T-helper 1 cell (primary cell): ENCODE measurements at places on chromosomes 11 and 22.
A peak's percentile ranks its signal among the peaks of the same experiment; 100 is the strongest.

DNA sequence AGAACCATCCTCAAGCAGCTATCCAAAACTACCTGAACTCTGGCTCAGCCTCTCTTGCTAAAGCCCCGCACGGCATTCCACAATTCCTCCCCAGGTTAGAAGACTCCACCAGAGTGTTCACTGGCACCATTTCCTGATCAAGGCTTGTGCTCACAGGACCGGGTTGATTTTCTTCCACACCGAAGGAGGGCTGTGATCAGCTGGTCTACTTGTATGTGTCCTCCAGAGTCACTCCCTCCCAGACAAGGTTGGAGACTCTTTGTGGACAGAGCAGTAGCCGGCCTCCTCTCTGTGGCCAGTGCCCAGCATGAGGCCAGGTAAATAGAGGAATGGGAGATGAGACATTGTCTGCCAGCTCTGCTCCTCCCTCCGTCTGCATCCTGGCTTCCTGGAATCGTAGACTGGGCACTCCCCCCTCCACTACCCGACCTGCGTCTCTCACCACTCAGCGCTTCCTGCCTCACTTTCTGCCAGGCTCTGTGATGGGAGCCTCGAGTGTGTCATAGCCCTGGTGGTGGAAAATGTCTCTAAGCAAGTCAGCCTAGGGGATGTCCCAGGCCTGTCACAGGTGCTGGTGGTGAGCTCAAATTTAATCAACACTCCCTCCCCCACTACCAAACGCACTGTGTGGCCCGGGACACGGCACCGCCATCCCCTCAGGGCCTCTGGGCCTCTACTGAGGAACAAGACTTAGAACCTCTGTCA is 12.5 kb upstream of the TMPRSS6 start:
- peak; percentile 89 for DNase-seq

GRCh38 chr22:44494497-44494896 is 3.5 kb downstream of the RTL6 start:
- no peak for DNase-seq

- no peak for DNase-seq
Observed at GRCh38 chr22:19917389-19918138, 24.0 kb upstream of the COMT start.

- DNase-seq: no peak
Observed at GRCh38 chr11:126345759-126346585, 9.5 kb upstream of the ST3GAL4 start.

GRCh38 chr11:84819128-84819527 is 808.0 kb downstream of the DLG2 start:
- DNase-seq: no peak

- DNase-seq: no peak
Observed at GRCh38 chr11:35815556-35816315, 128.1 kb upstream of the LDLRAD3 start.

DNA sequence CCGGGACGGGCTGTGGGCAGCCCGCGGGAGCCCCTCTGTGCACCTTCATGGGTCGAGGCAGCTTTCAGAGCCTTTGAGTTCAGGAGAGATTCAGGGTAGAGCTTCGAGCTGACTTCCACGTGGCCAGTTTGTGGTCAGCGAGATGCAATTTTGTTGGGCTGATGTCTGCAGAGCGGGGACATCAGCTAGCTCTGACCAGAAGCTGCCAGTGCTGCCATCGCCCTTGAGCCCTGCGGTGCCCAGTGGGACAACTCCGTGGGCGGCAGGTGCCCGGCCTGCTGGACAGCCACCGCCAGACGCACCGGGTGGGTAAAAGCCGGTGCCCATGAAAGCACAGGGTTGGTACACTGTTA is 719 bp downstream of the TALDO1 start:
- no peak for DNase-seq

DNA sequence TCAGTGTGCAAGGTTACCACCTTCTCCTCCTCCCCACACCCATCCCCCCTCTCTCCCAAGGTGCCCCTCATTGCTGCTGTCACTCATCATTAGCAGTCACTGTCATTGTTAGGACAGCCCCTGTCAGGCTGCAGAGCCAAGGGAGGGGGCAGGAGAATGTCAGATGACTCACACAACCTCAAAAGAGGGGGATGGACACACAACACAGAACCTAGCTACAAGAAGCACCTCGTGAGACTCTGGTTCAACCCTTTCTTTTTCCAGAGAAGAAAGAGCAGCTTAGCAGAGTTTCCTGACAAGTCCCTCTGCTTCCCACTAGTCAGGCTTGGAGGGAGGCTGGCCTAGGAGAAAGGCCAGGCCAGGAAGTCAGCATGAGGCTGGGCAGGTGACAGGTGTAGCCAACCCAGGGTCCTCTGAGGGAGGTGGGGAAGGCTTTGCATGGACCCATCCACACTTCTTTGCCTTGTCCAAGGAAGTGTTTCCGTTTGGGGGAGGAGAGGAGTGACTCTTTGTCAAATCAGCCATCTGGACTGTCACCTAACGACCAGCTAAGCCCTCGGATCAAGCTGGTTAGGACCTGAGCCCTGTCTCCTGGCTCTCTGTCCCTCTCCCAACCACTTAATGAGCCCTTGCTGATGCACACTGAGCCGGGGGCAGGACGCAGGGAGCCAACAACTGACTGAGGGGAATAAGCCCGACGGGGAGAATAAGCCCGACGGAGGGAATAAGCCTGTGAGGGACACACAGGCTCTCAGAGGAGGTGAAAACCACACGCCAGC is 18.3 kb downstream of the ADORA2A start:
- DNase-seq: no peak

DNA sequence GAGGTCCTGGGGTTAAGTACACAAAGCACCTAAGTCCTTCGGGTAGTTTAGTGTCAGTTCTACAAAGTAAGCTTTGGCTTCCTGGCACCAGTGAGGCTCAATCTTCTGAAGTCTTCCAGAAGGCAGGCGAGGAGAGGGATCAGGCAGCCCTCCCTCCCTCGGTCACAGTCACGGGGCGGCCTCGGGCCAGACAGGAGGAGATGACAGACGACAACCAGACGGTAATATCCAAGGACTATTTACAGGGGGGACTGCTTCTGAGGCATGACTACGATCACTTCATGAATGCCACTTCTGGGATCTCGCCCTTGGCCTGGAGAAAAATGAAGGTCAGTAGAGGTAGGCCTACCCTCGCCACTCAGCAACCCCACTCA is 383 bp upstream of the TMEM223 start:
- DNase-seq: no peak

DNA sequence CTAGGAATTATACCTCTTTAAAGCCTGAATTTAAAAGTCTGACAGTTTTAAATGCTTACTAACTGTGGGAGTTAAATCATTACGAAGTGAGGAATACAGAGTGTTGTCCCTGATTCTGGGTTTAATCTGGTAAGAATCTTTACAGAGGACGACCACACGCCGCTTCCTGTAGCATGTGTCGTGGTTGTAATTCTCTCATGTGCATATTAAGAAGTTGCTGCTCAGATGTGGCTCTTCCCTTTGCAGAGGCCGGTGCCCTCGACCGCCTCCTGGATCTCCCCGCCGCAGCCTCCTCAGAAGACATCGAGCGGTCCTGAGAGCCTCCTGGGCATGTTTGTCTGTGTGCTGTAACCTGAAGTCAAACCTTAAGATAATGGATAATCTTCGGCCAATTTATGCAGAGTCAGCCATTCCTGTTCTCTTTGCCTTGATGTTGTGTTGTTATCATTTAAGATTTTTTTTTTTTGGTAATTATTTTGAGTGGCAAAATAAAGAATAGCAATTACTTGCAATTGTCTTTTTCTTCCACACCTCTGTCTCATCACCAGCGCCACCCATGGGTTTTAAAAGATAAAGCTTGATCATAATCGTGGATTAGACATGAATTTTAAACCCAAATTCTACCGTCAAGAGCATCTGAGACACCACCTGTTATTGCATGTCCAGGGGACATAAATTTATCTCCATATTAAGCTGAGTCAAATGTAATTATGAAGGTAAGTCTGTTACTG is 6.5 kb downstream of the GAL start:
- DNase-seq: no peak

DNA sequence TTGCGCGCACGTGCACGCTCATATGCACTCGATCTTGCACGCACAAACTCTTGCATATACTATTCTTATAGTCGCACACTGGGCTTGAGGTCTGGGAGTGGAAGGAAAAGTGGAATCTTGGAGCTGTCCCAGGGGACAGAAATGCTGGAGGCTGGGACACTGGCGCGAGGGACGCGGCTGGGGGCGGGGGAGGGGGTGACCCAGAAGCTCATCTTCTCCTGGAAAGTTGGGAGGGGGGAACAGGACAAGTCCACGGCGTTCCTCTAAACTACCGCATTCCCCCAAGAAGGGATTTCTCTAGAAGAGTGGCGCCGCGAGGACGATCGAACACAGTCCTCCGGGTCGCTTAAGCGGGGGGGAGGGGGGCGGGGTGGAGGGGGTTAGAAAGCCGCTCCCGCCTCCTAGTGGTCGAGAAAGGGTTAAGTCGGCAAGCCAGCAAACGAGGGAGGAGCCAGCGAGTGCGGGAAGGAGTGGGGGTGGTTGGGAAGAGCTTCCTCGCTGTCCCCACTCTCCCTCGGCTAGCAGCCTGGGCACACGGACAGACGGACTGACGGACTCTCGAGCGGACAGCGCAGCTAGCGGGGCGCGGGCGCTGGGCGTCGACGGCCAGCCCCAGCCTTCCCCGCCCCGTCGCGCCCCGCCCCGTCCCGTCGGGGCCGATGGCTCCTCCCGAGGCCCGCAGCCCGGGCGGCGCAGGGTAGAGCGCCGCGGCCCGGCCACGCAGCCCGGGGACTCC is at the start of gene RTN4RL2:
RTN4RL2 (plus strand) TSS at position 507 of the 736 bp plus-strand sequence. CDS start 338 bp downstream, outside the sequence.
- no peak for DNase-seq

DNA sequence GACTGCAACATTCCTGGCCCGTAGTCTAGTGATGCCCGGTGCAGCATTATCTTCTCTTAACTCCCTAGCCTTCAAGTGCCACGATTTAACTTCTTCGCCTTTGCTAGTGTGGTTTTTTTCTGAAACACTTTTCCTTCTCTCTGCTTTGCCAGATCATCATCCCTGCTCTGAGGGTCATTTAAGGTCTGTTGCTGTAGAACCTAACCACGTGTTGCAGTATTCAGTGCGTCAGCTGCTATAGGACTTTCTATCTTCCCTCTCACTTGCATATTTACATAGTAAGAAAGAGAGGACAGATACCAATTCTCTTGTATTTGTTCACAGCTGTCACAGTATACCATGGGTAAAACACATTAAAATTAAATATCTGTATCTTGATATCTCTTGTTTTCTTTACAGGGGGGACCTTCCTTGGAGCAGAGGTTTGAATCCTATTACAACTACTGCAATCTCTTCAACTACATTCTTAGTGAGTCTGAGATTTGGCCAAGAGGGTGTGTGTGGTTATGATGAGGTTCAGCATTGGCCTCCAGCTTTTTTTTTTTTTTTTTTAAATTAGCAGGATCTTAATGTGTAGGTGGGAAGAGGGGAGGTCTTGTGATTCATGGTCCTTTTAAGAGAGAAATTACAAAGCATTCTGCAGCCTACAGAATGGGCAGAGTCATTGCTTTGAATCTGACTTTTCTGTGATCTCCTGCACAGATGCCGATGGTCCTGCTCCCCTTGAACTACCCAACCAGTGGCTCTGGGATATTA is 13.5 kb downstream of the EIF3L start:
- no peak for DNase-seq

DNA sequence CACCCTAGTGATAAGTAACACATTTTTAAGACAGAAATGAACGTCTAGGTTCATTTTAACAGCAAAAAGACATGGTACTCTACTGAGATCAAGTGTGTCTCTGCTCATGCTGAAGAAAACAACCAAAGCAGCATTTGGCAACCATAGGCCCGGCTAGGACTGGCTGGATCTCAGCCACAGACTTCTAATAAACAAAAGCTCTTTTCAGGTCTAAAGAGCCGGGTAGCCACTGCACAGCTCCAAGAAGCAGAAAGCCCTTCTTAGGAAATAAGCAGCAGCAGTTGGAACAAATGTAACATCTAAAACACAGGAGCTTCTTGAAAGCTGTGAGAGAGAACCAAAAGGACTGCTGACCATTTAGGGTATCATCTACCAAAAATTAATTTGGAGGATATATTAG is 37.6 kb downstream of the PITPNB start:
- no peak for DNase-seq

- no peak for DNase-seq
Observed at GRCh38 chr22:36769541-36770512, 6.1 kb downstream of the IFT27 start.

DNA sequence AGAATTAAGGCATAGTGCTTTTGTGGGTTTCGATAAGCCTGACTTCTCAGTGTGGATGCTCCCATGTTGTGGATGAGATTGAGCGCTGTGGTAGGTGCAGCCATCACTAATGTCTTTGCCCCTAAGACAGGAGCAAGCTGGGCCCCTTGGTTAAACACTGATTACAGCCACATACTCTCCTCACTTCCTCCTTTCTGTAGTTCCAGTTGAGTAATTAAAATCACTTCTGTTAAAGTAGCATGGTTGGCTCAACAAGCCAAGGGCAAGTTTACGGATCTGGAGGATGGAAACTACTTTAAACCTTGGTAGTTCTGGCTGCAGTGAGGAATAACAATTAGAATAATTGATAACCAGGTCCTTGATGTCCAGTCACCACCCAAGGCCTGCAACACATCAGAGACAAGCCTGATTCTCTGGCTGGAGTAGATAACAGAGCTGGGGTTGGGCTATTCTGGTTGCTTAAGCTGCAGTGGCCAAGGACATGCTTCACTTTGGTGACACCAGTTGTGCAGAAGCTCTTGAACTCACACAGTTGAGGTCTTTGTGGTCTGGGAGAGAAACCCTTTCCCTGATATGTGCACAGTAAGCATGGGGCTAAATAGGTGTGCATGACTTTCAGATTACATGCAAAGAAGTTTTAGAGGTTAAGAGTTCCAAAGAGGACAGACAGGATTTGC is 81.3 kb downstream of the KIRREL3 start:
- DNase-seq: no peak

- no peak for DNase-seq
Observed at GRCh38 chr22:40419718-40420117, 49.3 kb downstream of the SGSM3 start.

GRCh38 chr11:129443276-129443675 is 67.6 kb downstream of the BARX2 start:
- no peak for DNase-seq

DNA sequence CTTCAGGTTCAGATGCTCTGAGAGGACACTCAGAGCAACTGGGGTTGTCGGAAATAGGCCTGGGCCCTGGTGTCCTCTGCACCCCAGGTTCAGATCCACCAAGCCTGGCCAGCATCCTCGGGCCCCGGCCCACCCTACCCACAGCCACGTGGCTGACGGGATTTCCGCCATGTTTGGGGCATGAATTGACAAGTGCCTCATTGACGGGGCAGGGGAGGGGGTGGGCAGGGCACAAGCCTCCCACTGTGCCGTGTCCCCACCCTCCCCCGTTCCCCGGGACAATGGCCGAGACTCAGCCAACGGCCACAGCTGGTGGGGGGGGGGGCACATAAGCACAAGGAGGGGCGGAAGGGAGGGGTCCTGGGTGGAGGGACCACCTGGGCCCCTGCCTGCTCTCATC is 8.5 kb downstream of the MYRF start:
- no peak for DNase-seq

DNA sequence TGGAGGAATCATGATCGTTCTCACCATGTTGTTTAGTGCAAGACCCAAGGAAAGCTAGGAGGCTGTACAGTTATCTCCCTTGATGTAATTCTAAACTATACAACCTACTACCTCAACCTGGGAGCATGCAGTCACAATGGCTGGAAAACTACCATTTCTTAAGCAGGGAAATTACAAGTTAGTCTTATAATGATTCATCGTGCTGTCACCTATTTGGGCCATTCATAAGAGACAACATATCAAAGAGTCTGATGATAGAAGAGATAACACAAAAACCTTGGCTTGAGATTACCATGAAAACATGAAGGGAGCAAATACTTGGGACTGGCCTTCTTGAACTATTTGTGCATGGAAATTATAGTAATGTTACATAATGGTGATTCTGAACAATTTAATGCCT is 30.5 kb upstream of the BLID start:
- DNase-seq: no peak

- peak; percentile 55 for DNase-seq
Observed at GRCh38 chr22:36329254-36330078, 58.3 kb downstream of the MYH9 start.
